Pancreas (tissue), 10 donors: ENCODE measurements at places on chromosomes 1 and 21. TPM values are rescaled to one million over a fixed set of nuclear protein-coding genes. Genes with fewer than 3 reads are reported as not detected.

DNA sequence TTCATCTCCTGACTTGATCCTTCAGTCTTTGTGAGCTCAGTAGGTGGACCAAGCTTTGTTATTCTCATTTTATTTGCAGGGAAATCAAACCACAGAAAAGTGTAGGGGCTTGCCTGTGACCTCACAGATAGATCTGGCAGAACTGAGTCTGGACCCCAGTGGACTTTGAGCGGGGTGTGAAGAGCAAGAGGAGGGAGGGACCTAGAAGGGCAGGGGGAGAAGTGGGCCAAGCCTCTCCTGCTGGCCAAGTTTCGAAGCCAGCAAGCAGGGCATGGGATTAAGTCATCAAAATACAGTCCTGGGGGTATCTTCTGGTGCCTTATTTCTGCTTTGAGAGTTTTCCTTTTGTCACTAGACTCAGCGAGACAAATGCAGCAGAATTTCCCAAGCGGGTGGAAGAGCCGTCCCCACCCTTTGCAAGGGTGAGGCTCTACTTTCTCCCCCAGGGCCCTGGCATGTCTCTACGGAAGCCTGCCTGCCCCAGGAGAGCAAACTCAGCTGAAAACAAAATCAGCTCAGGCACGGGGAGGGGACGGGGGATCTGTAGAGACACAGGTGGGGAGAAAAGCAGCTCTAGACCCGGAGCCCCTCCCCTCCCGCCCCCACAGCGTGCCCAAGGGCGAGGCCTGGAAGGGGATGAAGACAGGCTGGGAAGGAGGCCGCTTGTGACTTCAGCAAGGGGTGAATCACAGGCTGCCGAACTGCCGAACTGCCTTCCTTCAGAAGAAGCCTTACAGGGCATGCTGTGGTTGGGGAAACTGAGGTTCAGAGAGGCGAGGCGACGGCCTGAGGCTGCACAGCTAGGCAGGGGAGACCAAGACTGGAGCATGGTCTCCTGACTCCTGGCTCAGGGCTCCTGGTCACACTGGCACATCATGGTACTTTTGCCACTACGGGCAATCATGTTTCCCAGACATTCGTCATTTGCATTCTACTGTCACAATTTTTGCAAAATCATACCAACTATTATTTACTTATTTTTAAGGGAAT lies 19.2 kb downstream of the PKP1 start:
- H3K4me3 ChIP-seq: no peak overlapping the region
- DNase-seq: no peak
- no peaks in the 10 kb centered on the region for H3K4me1 ChIP-seq
- no peaks in the 10 kb centered on the region for H3K36me3 ChIP-seq
- H3K27ac ChIP-seq: no peak overlapping the region
- no peaks in the 10 kb centered on the region for H3K27me3 ChIP-seq

GRCh38 chr1:220516722-220517042 lies 11.3 kb upstream of the MARK1 start:
- no peak overlapping the region for H3K27ac ChIP-seq
- no peak overlapping the region for H3K4me3 ChIP-seq
- no peaks in the 10 kb centered on the region for H3K27me3 ChIP-seq
- H3K36me3 ChIP-seq: no peaks in the 10 kb centered on the region
- H3K4me1 ChIP-seq: no peaks in the 10 kb centered on the region

The DMAP1 gene
- 24.4 TPM for total RNA-seq

GRCh38 chr1:116323491-116323890 lies 49.6 kb upstream of the ATP1A1 start:
- peaks cover 62% of the 10 kb centered on the region for H3K4me1 ChIP-seq
- H3K27me3 ChIP-seq: no peaks in the 10 kb centered on the region
- no peak overlapping the region for H3K4me3 ChIP-seq
- H3K36me3 ChIP-seq: no peaks in the 10 kb centered on the region

The SLC44A3 gene
- total RNA-seq: 28.0 TPM

DNA sequence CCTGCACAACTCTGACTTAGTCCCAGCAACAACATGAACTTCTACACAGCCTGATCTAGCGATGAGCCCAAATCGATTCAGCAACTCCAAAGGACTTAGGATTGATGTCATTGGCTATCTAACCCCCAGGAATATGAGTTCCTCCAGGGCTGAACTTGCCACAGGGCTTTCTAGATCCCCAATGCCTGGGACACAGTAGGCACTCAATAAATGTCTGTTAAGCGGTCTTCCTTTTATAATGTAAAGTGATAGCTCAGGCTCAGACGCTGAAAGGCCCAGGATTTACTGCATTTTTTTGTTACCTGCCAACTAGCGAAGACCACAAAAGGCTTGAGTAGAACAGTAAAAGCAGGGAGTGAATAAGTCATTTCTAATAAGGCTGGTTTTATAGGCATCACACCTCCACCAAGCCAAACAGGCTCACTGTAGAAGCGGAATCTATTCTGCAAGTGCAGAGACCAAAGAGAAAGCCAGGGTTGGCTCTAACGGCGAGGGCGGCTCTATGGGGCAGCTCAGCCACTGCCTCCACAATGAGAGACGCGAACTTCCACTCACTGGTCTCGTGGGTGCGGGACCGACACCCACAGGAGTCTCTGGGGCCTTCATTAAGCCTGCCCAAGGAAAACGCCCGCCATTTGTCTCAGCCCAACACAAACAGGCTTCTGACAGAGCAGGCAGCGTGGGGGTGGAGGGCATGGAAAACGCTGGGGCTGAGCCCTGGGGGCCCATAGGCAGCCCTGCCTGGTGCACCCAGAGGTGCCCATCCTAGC lies 52.0 kb downstream of the HLCS start:
- peaks cover 32% of the 10 kb centered on the region for H3K4me1 ChIP-seq
- H3K27ac ChIP-seq: no peak overlapping the region
- H3K27me3 ChIP-seq: no peaks in the 10 kb centered on the region
- no peak for DNase-seq

DNA sequence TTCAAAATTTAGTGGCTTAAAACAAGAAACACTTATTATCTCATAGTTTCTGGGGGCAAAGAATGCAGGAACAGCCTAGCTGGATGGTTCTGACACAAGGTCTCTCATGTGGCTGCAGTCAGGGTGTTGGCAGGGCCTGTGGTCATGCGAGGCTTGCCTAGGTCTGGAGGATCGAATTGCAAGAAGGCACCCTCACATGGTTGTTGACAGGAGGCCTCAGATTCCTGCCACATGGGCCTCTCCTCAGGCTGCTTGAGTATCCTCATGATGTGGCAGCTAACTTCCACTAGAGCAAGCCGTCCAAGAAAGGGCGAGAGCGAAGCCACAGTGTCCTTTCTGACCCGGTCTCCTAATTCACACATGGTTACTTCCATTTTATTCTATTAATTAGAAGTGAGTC lies 6.2 kb upstream of the NRIP1 start:
- no peak overlapping the region for H3K4me3 ChIP-seq
- no peak for DNase-seq
- H3K27me3 ChIP-seq: no peaks in the 10 kb centered on the region

GRCh38 chr1:5917591-5918274 lies 74.5 kb downstream of the NPHP4 start:
- H3K36me3 ChIP-seq: no peaks in the 10 kb centered on the region
- H3K4me3 ChIP-seq: no peak overlapping the region
- no peak overlapping the region for H3K27ac ChIP-seq
- peaks cover 8% of the 10 kb centered on the region for H3K4me1 ChIP-seq

GRCh38 chr1:54498383-54499096 lies 49.5 kb upstream of the ACOT11 start:
- no peaks in the 10 kb centered on the region for H3K4me1 ChIP-seq
- no peak overlapping the region for H3K4me3 ChIP-seq
- H3K36me3 ChIP-seq: no peaks in the 10 kb centered on the region
- no peak overlapping the region for H3K27ac ChIP-seq
- H3K27me3 ChIP-seq: no peaks in the 10 kb centered on the region

DNA sequence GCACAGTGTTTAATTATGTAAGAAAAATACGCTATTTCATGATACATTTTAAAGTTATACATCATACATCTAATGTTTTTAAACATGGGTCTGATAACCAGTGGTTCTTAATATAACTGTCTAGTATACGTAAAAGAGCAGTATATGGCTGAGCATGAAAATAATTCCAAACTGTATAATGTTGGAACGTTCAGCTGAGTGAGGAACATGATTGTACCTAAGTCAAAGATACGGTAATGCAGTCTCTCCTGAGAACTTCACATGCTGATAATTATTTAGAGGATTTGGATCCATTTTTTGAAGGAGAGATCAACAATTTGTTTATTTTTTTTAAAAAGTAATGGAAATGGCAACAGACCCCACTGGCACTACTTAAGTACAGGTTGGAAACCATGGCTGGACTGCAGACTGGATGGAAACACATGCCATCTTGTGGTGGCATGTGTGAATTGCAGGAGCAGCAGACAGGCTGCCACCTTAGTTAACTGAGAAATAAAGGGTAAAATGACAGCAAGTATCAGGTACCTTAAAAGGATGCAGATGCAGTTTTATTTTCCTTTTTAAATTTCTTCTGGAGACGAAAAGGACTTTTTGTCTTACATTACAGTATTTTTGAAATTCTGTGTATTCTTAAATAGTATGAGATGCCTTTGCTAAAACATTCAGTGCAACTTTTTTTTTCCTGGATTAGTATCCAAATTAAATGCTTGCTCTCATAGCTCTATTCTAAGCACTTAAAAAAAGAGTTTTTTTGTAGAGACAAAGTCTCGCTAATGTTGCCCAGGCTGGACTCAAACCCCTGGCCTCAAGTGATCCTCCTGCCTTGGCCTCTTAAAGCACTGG lies 73.8 kb downstream of the MTR start:
- H3K27me3 ChIP-seq: no peaks in the 10 kb centered on the region
- no peaks in the 10 kb centered on the region for H3K36me3 ChIP-seq
- no peak for DNase-seq
- no peak overlapping the region for H3K4me3 ChIP-seq
- peaks cover 24% of the 10 kb centered on the region for H3K4me1 ChIP-seq
- no peak overlapping the region for H3K27ac ChIP-seq

The TNFRSF25 gene
- total RNA-seq: 2.9 TPM

The LCE2A gene
- total RNA-seq: not detected

DNA sequence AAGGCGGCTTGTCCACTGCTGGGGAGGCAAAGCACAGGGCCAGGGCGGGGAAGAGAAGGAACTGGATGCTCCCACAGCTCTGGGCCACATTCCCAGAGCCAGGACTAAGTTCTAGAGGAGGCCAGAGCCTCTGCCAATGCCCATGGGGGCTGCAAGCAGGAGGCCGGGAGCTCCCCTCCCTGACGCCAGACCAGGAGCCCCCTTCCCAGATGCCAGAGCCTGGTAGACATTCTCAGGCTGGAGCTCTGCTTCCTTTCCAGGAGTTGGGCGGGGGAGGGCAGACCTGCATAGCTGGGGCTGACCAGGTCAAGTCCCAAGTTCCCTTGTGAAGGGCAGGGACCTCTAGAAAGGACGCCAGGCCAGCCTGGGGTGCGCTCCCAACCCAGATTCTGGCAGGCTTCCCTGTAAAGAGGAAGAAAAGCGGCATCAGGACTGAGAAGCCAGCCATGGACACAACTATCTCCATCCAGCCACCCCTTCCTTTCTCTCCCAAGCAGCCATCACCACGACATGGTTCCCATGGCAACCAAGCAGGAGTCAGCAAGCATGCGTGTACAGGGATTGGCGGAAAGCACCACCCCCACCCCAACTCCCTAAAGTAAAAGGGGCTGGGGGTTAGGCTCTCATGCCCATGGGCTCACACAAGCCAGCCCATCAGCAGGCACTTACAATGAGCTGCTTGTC lies 13.4 kb downstream of the KIF21B start:
- H3K36me3 ChIP-seq: no peaks in the 10 kb centered on the region
- DNase-seq: no peak
- H3K4me3 ChIP-seq: no peak overlapping the region
- no peak overlapping the region for H3K27ac ChIP-seq

The AXDND1 gene
- 0.42 TPM for total RNA-seq

The SH3GLB1 gene
- 46.4 TPM for total RNA-seq

- H3K4me1 ChIP-seq: peaks cover 9% of the 10 kb centered on the region
- no peak overlapping the region for H3K27ac ChIP-seq
- H3K4me3 ChIP-seq: no peak overlapping the region
- no peaks in the 10 kb centered on the region for H3K36me3 ChIP-seq
- DNase-seq: no peak
Measured at GRCh38 chr1:41540886-41541591, 56.6 kb upstream of the EDN2 start.

The PDE9A gene
- total RNA-seq: 4.4 TPM

DNA sequence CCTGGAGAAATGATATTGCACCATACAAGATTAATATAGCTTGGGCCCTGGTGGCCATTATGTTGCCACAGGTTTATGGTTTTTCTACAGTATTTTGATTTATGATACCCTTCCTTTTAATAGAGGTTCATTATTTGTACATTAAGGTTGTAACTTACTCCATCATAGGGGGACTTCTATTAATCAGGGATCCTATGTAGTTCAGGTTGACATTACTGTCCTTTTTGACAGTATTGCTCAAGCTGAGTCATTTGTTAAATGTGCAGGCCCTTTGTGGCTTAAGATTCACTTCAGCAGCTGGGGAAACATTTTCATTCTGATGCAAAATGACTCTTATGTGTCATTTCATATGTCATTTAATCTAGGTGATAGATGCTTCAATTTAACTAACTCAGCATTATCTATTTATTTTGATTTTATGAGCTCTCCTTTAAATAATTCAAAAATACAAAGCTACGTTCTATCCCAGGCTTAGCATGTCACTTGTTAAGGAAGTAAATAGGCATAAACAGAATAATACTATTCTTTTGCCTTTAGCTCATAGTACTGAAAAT lies 686.9 kb upstream of the NCAM2 start:
- no peaks in the 10 kb centered on the region for H3K4me1 ChIP-seq
- H3K27me3 ChIP-seq: no peaks in the 10 kb centered on the region
- DNase-seq: no peak
- H3K4me3 ChIP-seq: no peak overlapping the region

GRCh38 chr1:162003061-162003829 lies 20.4 kb downstream of the OLFML2B start:
- no peak overlapping the region for H3K4me3 ChIP-seq
- H3K27me3 ChIP-seq: no peaks in the 10 kb centered on the region
- DNase-seq: no peak
- no peaks in the 10 kb centered on the region for H3K36me3 ChIP-seq

The DMRTA2 gene
- total RNA-seq: not detected

DNA sequence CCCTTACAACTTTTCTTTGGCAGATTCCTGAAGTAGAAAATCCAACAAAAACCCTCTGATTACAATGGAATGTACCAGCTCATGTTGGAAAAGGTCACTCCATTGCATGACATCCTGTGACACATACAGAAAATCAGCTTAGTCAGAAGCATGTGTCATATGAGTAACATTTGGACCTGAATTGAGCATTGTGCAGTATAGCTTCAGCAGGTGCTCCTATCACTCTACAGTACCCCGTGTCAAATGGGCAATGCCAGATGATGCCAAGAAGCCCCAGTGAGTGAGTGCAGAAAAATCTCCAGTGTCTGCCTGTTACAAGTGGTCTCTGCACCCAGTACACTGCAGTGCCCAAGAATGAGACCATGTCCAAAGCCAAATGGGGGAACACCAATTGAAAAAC lies 129.7 kb upstream of the RUNX1 start:
- no peaks in the 10 kb centered on the region for H3K36me3 ChIP-seq
- no peak for DNase-seq
- H3K27ac ChIP-seq: no peak overlapping the region
- no peak overlapping the region for H3K4me3 ChIP-seq

GRCh38 chr1:22815043-22815365 lies 104.4 kb downstream of the EPHB2 start:
- no peaks in the 10 kb centered on the region for H3K36me3 ChIP-seq
- no peaks in the 10 kb centered on the region for H3K4me1 ChIP-seq
- no peak overlapping the region for H3K4me3 ChIP-seq
- no peak overlapping the region for H3K27ac ChIP-seq
- H3K27me3 ChIP-seq: no peaks in the 10 kb centered on the region

GRCh38 chr1:175801979-175802378 lies 58.6 kb upstream of the TNR start:
- no peaks in the 10 kb centered on the region for H3K27me3 ChIP-seq
- no peak overlapping the region for H3K27ac ChIP-seq
- DNase-seq: peak; percentile 7
- H3K36me3 ChIP-seq: no peaks in the 10 kb centered on the region

The CRNN gene
- total RNA-seq: not detected
